ENCODE measurements at places on chromosomes 5 and 9.
A peak's percentile ranks its signal among the peaks of the same experiment; 100 is the strongest.

GRCh38 chr9:131676431-131676972, 63.4 kb downstream of the RAPGEF1 start:
- no peak for DNase-seq

- no peak for DNase-seq
Measured at GRCh38 chr9:110622368-110622767, 42.8 kb upstream of the SVEP1 start.

DNA sequence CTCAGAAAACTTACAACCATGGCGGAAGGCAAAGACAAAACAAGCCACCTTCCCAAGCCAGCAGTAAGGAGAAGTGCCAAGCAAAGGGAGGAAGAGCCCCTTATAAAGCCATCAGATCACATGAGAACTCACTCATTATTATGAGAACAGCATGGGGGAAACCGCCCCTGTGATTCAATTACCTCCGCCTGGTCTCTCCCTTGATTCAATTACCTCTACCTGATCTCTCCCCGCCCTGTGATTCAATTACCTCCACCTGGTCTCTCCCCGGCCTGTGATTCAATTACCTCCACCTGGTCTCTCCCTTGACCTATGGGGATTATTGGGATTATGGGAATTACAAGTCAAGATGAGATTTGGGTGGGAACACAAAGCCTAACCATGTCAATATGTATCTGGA, 467.3 kb upstream of the FTMT start:
- DNase-seq: no peak

DNA sequence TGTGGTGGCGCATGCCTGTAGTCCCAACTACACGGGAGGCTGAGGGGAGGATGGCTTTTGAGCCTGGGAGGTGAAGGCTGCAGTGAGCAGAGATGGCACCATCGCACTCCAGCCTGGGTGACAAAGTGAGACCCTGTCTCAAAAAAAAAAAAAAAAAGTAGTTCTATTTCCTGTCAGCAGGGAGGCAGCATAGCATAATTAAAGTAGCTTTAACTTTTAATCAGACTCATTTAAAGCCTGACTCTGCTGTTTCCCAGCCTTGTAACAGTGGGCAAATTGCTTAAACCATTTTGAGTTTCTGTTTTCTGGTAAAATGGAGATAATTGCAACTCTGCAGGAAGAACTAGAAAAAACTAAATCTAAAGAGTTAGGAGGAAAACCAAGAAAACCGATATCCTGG, 31.2 kb downstream of the CNOT6 start:
- no peak for DNase-seq

DNA sequence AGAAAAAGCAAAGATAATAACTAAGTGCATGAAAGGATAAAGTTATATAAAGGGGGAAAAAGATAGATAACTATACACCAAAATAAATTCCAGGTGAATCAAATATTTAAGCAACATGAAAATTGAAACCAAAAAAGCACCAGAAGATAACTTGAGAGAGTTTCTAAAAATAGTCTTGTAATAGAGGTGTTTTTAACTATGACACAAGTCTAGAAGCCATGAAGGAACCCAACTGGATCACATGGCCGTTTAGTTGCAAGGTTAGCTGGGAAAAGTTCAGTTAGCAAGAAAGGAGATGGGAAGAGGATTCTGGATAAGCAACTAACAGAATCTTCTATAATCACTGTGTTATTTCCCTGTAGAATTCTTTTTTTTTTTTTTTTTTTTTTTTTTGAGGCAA, 9.2 kb upstream of the RASA1 start:
- DNase-seq: no peak

GRCh38 chr5:68277431-68277830, 61.9 kb downstream of the PIK3R1 start:
- no peak for DNase-seq

GRCh38 chr5:79588696-79589095, 23.5 kb upstream of the TENT2 start:
- no peak for DNase-seq

- DNase-seq: peak; percentile 15
Measured at GRCh38 chr5:81125959-81126358, 107.2 kb upstream of the CKMT2 start.

DNA sequence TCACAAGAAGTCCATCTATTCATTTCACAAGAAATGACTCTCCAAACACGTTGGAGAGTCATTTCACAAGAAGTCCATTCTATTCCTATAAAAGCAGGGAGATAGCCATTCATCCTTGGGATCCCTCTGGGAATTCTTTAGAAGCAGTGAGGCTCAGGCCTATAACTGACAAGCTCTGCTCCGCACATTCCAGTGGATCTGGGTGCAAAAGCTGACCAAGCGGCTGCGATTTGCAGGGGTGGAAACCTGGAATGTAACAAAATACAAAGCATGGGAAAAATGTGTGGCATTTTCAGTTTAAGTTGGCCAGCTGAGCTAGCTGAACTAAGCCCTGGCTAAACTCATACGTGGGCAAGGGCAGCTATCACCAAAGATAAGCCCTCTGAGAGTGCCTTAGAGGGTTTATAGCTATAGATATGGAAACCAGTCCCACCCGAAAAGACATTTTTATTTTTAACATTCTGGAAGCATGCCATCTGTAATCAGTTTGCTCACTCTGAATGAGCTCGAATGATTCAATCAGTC, 8.7 kb downstream of the TAS2R1 start:
- no peak for DNase-seq

GRCh38 chr9:111320631-111321030, 9.4 kb downstream of the OR2K2 start:
- DNase-seq: no peak

GRCh38 chr9:136799079-136799853, 3.1 kb downstream of the CCDC183 start:
- DNase-seq: peak; percentile 55

- no peak for DNase-seq
Measured at GRCh38 chr5:87147441-87147840, 120.2 kb upstream of the RASA1 start.

- no peak for DNase-seq
Measured at GRCh38 chr5:2856206-2856605, 104.7 kb upstream of the IRX2 start.

- no peak for DNase-seq
Measured at GRCh38 chr9:6052293-6052919, 37.0 kb upstream of the RANBP6 start.

GRCh38 chr5:96175090-96175489, 213.4 kb upstream of the ELL2 start:
- no peak for DNase-seq

GRCh38 chr5:124040799-124041198, 528.8 kb downstream of the CSNK1G3 start:
- no peak for DNase-seq

- no peak for DNase-seq
Measured at GRCh38 chr5:144202726-144203125, 32.1 kb downstream of the KCTD16 start.

All from NCI-H774 (cell line).